Cerebellar nuclear complex (tissue), 1 donor: ENCODE measurements at places on chromosomes 12 and 14.

- no peak for DNase-seq
These were observed 20.6 kb downstream of the GNG2 start for GRCh38 chr14:51880835-51881580.

- no peak for DNase-seq
These were observed 148.6 kb upstream of the FOXN3 start for GRCh38 chr14:89565607-89566006.

GRCh38 chr14:105070760-105071137, 5.5 kb upstream of the GPR132 start:
- DNase-seq = no peak

DNA sequence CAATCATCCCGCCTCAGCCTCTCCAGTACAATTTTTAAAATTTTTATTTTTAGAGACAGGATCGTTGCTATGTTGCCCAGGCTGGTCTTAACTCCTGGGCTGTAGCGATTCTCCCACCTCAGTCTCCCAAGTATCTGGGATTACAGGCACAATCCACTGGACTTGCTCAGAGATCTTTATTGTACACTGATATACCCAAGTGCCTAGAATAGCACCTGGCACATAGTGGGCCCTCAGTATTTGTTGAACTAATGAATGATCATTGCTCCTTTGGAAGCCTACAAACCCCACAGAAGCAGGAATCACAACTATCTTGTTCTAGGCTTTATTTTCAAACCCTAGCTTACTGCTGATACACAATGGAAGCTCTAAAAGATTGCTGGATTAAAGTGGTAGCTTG, 1.9 kb upstream of the PNN start:
- DNase-seq = no peak

GRCh38 chr12:58927120-58927519, 6.8 kb upstream of the LRIG3 start:
- DNase-seq = no peak

DNA sequence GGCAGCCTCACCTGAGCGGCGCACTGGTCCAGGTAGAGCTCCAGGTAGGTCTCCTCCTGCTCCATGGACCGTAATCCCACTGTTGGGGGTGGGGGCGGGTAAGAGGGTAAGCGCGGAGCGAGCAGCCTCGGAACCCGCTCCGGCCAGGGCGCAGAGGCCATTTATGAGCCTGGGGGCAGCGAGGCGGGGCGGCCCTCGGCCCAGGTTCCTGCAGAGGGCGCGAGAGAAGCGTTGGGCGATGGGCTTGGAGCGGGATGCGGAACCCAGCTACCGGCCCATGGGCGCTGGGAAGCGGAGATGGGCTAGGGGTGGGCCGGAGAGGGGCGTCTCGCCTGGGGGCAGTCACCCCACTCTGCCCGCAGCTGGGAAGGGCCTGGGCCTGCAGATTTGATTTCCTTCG, at the start of gene TBPL2:
Gene TBPL2 (minus strand): TSS at position 232 of the 400 bp plus-strand sequence. CDS start 167 bp downstream, at position 65.
- DNase-seq = no peak

GRCh38 chr14:69171569-69171968, 18.6 kb upstream of the DCAF5 start:
- DNase-seq = no peak

- no peak for DNase-seq
These were observed 6.7 kb upstream of the MLEC start for GRCh38 chr12:120680165-120680738.

DNA sequence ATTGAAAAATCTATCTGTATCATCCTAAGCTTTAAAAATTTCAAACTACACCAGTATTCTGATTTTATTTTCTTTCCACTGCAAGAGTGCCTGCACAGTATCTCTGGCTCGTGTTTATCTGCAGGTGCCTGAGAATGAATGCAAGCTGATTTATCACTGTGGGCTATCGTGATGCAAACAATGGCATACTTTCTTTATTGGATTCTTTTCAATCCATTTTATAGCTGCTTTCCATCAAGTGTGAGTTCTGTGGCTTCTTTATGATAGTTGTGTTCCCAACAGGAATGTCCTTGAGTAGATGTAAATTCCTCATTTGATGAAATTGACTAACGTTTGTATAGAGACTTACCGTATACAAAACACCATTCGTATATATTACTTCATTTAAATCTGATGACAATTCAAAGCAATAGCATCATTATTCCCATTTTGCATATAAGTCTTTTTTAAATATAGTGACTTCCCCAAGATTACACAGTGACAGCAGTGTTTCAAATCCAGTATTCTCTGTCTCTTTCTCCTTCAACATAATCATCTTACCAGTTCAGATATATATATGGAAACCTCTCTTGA, 160.3 kb upstream of the ABCD2 start:
- no peak for DNase-seq

DNA sequence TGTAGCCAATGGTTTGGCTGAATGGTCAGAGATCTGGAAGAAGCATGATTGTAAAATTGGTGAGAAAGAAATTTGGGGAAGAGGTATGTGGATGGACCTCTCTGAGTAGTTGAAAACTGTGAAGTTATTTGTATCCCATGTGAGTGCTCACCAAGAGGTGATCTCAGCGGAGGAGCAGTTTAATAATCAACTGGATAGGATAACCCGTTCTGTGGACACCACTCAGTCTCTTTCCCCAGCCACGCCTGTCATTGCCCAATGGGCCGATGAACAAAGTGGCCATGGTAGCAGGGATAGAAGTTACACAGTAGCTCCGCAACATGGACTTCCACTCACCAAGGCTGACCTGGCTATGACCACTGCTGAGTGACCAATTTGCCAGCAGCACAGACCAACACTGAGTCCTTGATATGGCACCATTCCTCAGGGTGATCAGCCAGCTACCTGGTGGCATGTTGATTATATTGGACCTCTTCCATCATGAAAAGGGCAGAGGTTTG, 257.4 kb upstream of the ATXN7L3B start:
- no peak for DNase-seq

DNA sequence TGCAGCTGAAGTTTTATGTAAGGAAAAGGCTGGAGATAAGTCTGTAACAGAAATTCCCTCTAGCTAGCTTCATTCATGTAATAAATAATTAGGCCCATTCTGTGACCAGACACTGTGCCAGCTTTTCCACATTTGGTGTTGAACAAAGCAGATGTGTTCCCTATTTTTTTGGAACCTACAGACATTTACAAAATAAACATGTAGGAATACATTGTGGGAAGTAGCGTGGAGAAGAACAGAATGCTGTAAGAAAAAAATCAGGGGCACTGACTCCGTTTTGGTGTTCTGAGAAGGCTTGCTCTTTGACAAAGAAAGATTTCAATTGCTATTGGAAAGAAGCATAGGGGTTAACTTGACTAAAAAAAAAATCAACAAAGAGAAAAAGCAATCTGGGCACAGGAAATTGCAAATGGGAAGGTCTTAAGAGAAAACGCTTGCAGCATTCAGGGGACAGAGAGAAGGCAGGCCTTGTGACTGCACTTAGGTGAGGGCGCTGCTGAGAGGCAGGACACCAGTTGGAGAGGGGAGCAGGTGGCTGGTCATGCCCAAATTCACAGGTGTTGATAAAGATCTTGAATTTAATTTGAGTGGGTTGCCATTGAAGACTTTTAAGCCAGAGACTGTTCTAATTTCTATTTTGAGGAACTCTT, 4.0 kb downstream of the FAR2 start:
- DNase-seq = no peak

GRCh38 chr14:51482102-51482501, 169.6 kb upstream of the FRMD6 start:
- no peak for DNase-seq

- DNase-seq = no peak
These were observed 88.9 kb upstream of the FRMD6 start for GRCh38 chr14:51562816-51563215.

- DNase-seq = no peak
These were observed 44.3 kb downstream of the KRT80 start for GRCh38 chr12:52147367-52147963.

DNA sequence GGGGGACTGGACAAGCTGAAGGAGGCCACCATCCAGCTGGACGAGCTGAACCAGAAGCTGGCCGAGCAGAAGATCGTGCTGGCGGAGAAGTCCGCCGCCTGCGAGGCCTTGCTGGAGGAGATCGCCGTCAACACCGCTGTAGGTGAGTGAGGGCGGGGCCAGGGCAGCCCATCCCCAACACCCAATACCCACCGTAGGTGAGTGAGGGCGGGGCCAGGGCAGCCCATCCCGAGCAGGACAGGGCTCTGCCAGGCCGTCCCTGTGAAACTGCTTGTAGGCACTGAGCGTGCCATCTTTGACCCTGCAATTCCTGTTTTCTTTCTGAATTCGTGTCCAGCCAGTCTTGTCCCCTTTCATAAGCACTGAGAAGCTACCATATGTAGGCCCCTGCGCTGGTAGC, 74.0 kb downstream of the CCDC92 start:
- no peak for DNase-seq

- DNase-seq = no peak
These were observed 25.5 kb upstream of the TXNRD1 start for GRCh38 chr12:104189915-104190555.

GRCh38 chr12:28827861-28828260, 321.2 kb upstream of the FAR2 start:
- DNase-seq = no peak

DNA sequence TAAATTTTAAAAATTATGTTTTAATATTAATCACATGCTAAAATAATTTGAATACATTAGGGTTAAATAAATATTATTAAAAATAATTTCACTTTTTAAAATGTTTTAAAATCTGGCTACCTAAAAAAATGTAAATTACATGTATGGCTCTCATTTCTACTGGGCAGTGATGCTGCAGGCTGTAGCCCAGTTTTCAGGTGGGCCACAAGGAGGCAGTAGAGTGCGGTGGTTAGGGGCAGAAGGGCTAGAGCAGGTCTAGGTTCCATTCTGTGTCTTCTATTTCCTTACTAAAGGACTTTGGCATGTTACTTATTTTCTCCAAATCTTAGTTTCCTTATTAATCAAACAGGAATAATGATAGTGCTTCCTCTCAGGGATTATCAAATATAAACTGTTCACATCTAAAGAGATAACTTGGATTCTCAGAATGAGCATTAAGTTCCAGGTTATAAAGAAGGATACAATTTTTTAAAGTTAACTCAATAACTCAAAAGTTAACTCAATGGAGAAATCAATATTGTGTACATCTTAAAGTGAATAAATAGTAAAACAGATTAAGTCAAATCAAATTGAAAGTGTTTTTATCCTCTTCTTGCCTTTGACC, 54.9 kb upstream of the OVCH1 start:
- no peak for DNase-seq

DNA sequence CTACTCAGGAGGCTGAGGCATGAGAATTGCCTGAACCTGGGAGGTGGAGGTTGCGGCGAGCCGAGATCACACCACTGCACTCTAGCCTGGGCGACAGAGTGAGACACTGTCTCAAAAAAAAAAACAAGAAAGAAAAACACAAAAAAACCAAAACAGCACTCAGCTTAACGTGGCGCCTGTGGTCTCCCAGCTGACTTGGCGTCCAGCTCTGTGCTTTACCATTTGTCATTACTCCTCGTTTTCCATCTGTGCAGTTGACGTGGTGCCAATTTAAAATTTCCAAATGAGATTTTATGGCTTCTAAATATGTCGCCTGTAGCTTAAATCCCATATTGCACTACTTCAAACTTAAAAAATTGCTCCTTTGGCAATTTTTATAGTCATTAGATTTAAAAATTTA, 2.0 kb downstream of the MGP start:
- DNase-seq = peak; percentile 43

- DNase-seq = peak; percentile 43
These were observed 414.5 kb downstream of the PCNX1 start for GRCh38 chr14:71321574-71322315.
